ENCODE measurements at places on chromosomes 6 and 20. TPM values are rescaled to one million over a fixed set of nuclear protein-coding genes. Genes with fewer than 3 reads are reported as not detected.

Gene SHLD1
- total RNA-seq: 3.1 TPM

Gene CGA
- not detected for total RNA-seq

Gene B3GALT4
- total RNA-seq: 5.6 TPM

Gene AVP
- not detected for total RNA-seq

Gene GRM4
- total RNA-seq: not detected

Gene EMILIN3
- total RNA-seq: 0.05 TPM

Gene CGAS
- 11.6 TPM for total RNA-seq

Gene SIRPG
- total RNA-seq: not detected
